ENCODE measurements at places on chromosomes 11 and 22.

GRCh38 chr11:111206472-111206871 lies 39.1 kb upstream of the POU2AF2 start:
- no peak for DNase-seq

GRCh38 chr11:90704510-90704909 lies 481.7 kb upstream of the CHORDC1 start:
- no peak for DNase-seq

GRCh38 chr11:22669368-22669767 lies 3.0 kb downstream of the GAS2 start:
- DNase-seq = no peak

DNA sequence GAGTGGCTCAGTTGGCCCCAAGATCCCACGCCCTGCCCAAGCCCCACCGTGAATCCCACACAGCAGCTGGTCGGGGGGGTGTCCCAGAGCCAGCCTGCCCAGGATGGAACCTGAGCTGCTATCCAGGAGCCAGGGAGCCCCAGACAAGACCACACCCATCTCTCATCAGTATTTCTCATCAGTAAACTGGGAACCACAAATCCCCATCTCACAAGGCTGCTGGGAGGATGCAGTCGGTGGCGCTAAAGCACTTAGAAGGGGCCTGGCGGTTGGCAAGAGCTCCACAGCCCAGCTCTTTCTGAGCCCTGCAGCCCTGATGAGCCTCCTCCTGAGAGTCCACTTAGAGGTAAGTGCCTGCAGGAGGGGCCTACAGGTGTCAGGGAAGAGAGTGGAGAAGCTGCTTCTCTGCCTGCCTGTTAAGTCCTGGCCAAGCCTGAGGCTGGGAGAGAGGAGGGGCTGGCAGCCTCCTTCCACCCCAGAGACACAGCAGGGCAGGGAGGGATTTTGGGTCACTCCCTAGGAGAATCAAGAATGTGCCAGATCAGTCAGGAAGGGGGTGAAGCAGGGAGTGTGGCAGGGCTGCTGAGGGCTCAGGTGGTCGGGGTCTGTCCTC lies 6.1 kb downstream of the FADS3 start:
- no peak for DNase-seq

DNA sequence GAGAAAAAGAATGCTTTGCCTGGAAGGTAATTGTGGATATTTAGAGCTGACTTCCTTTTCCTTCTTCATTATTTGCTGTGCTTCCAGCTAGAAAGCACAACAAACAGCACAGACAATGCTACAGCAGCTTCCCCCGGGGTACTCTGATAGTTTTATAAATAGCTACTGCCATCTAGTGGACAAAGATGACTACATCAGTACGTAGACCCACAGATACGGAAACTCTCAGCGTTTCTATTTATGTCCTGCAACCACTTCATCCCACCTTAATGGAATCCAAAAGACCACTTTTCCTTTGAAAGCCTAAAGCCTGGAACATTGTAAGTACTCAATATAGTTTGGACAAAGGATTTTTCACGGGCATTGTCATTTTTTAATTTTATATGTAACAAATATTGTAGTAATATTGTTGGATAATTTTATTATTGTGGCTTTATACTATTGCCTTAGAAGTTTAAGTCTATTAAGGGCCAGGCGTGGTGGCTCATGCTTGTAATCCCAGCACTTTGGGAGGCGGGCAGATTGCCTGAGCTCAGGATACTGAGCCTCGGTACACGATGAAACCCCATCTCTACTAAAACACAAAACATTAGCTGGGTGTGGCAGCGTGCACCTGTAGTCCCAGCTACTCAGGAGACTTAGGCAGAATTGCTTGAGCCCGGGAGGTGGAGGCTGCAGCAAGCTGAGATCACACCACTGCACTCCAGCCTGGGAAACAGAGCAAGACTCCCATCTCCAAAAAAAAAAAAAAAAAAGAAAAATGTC lies 7.5 kb downstream of the HSPA8 start:
- no peak for DNase-seq

DNA sequence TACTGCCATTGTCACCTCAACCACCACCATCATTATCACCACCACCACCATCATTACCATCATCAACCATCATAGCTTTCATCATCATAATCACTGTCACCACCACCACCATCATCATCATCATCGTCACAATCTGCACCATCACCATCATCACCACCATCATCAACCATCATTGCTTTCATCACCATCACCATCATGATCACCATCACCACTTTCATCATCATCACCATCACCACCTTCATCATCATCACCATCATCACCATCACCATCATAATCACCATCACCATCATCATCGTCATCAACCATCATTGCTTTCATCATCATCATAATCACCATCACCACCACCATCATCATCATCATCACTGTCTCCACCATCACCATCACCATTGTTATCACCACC lies 8.7 kb upstream of the OSBPL5 start:
- DNase-seq = no peak

- no peak for DNase-seq
Observed at GRCh38 chr22:17964643-17965042, 59.7 kb downstream of the MICAL3 start.

GRCh38 chr11:104934594-104934993 lies 33.8 kb downstream of the CASP4 start:
- DNase-seq = no peak

DNA sequence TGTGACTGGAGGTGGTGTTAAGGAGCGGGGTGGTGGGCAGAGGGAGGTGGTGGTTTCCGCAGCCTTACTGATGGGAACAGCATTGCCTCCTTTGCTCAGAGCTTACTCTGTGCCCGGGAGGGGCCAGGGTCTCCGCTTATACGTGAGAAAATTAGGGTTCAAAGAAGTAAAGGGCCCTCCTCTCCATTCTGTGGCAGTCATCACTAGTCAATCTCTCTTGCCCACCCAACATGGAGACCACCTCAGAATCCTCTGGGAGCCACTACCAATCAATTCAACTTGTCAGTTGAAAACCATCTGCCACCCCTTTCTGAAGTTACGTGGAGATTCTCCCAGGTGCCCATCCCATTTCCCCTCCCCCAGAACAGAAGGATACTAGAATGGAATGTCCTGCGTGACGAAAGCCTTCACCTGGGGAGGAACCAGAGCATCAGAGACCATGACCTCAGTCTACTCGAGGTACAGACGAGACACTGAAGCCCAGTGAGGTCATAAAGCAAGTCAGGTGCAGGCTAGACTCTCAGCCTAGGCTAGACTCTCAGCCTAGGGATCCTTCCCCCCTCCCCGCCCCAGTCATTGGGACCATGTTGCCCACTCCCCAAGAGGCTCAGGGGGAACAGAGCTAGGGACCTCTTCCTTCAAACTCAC lies 2.0 kb downstream of the SELENOM start:
- no peak for DNase-seq

GRCh38 chr11:102581066-102581465 lies 44.1 kb downstream of the MMP20 start:
- no peak for DNase-seq

DNA sequence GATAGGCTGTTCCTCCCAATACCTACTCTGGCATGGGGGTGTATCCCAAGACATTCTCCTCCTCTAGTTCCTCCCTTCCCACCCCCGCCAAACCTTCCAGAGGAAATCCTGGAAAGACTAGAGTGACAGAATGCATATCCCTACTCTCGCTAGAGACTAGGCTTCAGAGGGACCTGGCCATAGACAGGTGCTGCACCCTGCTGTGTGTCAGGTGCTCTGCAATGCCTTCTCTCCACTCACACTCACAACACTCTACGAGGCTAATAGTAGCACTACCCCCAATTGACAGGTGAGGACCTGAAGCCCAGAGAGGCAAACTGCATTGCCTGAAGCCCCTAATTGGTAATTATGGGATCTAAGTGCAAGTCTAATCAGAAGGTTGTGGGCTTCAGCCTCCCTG lies 46.2 kb upstream of the LMO1 start:
- no peak for DNase-seq

Measured in WTC11 (cell line).